ENCODE measurements at places on chromosomes 6 and 20.

DNA sequence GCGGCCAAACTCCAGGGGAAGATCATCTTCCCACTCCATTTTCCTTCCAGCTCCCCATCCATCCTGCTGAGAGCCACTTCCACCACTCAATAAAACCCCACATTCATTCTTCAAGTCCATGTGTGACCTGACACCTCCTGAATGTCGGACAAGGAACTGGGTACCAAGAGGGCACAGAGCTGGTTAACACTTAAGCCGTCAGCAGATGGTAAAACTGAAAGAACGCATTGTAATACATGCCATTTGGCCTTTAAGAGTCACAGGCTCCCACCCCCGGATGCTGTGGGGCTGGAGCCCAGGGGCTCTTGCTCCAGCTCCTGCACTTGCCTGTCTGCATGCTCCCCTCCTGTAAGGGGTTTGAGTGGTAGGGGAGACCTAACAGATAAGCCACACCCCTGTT, 753.9 kb downstream of the COL12A1 start:
- DNase-seq: no peak

DNA sequence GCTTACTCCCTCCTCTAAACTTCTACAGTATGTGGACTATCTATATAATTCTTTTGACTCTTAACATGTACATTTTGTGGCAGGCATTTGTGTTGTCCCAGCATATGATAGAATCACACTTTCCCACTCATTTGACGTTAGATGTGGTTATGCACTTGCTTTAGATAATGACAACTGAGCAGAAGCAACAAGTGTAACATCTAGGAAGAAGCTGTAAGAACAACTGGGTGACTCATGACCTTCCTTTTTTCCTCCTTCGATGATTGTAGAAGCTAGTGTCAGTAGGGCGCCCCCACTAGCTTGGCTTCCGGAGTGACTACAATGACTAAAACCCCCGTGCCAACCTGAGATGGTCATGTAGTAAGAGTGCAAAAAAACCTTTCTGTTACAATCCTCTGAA, 74.6 kb upstream of the CEP85L start:
- DNase-seq: no peak

- no peak for DNase-seq
Observed at GRCh38 chr6:111481836-111482187, 1.2 kb downstream of the REV3L start.

DNA sequence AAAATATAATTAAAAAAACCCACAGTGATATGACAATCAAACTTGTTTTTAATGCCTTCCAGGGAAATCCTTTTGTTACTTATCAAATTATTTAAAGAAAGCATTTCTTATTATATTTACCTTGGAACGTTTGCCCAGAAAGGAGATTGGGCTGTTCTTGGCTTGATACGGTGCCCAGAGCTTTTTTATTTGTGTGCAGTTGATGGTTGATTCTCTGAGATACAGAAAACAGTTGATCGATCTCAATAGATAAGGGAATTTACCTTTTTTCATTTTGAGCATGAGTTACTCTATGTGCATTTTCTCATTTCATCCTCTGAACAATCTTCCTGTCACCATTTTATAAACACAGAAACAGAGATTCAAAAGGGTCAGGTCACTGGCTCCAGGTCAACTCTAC, 72.5 kb upstream of the NEDD9 start:
- DNase-seq: no peak

- no peak for DNase-seq
Observed at GRCh38 chr6:36246506-36247268, 23.2 kb upstream of the PNPLA1 start.

DNA sequence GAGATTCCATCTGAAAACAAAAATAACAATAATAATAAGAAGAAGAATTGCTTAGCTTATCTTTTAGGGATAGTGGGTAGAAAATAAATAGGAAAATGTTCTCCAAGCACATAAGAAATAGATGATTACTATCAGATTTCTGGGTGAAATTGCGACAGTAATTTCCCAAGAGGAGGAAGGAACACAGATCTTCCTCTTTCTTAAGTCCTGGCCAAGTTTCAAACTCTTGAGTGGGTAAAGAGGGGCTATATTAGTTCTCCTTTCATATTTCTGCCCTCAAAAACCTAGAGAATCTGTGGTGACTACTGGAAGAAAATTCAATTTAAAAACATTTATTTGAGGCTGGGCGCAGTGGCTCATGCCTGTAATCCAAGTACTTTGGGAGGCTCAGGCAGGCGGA, 63.7 kb downstream of the PHACTR2 start:
- no peak for DNase-seq

GRCh38 chr6:81816380-81816779, 63.9 kb upstream of the TENT5A start:
- DNase-seq: no peak

Measured in stimulated activated CD4-positive, alpha-beta T cell treated with anti-CD3 and anti-CD28 coated beads, Interleukin-1b, Interleukin-23, amount 100 ng/mL, for 24 hours (primary cell).